ENCODE measurements at places on chromosomes 16 and 17.
A peak's percentile ranks its signal among the peaks of the same experiment; 100 is the strongest.

DNA sequence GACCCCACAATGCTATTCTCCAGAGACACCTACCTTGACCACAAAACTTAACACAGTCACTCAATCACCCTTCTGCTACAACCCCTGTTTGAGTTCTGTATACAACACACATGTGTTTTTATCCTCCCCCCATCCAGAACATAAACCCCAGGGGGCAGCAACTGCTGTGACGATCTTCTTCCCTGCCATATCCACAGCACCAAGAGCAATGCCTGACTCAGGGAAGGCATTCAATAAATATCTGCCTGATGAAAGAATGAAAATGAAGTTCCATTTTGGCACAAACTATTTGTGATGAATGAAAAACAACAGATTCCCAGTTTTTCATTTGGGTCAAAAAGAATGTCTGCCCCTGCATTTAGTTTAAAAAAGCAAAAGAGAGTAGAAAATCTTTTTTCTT is 27.0 kb downstream of the ASIC2 start:
- DNase-seq = no peak

- no peak for DNase-seq
Observed at GRCh38 chr17:17698869-17699351, 17.7 kb downstream of the RAI1 start.

DNA sequence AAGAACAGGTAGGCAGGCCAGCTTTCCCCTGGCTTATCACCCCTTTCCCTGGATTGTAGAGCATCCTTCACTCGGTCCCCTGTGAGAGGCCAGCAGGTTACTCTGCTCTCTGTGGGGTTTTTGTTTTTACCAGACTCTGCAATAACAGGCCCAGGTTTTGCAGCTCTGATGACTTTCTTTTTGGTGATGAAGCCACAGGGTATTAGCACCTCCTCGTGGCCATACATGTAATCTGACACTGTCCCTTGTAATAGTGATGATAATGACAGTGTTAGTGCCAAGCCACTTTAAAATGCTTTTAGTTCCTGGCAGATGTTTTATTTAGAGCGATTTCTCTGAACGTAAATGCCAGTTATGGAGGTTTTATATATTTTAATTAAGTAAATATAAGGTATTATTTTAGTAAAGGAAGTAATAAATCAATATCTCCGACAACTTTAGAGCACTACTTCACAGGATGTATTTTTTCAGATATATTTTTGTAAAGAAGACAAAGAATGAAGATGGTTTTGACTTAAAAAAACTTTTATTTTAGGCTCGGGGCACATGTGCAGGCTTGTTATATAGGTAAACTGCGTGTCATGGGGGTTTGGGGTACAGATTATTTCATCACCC is 38.0 kb upstream of the CPHXL start:
- peak; percentile 3 for DNase-seq

GRCh38 chr16:73177729-73178295 is 129.9 kb upstream of the ZFHX3 start:
- no peak for DNase-seq

DNA sequence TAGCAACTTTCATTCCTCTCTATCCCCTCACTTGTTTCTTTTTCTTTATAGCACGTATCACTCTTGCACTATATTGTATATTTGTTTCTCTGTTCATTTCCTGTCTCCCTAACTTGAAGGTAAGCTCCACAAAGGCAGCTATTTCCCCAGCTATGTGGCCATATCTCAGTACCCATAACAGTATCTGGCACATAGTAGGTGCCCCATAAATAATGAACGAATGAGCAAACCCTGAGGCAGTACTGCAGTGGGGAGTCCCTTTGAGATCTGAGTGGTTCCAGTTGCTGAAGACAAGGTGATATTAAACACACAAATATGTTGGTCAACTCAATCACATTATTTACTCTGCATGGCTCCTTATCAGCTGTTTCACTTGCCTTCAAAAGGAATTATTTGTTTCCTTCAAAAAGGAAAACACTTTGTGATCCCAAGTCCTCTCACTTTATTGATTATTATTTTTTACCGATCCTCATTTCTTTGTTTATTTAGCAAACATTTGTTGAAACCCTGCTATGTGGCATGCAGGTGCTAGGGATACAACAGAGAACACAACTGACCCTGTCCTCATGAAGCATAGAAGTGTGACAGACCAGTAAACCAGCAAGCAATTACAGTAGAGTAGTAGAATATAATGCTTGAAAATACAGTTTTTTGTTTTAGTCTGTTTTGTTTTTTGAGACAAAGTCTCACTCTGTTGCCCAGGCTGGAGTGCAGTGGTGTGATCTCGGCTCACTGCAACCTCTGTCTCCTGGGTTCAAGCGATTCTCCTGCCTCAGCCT is 5.7 kb upstream of the ADAP2 start:
- no peak for DNase-seq

GRCh38 chr17:34562387-34562786 is 17.0 kb upstream of the TMEM132E start:
- DNase-seq = no peak

GRCh38 chr17:74545843-74546230 is at the start of gene CD300C:
CD300C (minus strand) TSS chr17:74546115; CDS start chr17:74545782, 333 bp downstream.
- DNase-seq = no peak

- no peak for DNase-seq
Observed at GRCh38 chr16:24562811-24563210, 23.4 kb downstream of the RBBP6 start.

DNA sequence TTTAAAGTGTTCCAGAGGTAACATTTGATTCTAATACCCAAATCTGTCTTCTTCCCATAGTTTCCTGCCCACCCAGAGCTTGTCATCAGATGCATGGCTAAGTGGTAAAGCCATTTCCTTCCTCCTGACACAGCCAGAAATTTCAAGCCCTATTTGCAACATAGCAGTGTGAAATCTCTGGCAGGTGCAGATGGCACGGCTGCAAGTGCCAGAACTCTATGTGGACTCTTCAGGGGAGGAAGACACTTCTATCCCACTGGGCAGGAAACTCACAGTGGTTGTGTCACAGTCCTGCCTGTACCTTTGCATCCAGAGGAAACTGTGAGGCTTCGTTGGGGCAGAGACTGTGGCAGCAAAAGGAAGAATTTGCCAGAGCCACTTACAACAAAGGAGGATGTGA is 13.2 kb downstream of the DYNLRB2 start:
- DNase-seq = no peak

- DNase-seq = no peak
Observed at GRCh38 chr17:73435412-73435811, 123.6 kb upstream of the CDC42EP4 start.

DNA sequence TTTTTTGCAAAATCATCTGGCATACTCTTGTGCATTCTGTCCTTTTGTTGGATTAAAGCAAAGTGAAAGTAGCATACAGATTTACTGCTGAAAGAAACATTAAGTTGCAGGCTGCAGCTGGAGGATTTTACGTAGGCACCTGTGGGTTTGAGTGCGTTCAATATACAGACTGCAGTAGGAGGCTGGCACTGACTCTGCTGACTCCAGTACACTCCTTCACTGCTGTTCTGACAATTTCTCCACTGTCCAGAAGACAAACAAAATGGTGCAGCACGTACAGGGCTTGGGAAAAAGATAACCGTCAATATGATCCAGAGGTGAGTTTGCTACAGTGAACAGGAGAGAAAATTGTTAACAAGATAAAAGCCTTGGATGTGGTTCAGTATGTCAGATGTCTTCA is 73.3 kb downstream of the TANC2 start:
- DNase-seq = no peak

DNA sequence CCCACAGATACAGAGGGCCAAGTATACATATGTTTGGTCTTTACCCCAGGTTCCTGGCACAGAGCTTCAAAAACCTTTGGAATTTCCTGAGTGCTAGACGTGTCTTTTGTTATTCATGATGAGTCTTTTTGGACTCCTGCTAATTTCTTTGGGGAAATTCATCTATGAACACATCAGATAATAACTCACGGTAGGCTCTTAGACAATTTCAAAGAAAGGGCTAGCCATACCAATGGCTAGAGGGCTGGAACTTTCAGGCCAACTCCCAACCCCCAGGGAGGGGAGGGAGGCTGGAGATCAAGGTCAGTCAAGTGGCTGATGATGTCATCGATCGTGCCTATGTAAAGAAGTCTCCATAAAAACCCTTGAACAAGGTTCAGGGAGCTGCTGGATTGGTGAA is 101.9 kb downstream of the STX8 start:
- DNase-seq = no peak

DNA sequence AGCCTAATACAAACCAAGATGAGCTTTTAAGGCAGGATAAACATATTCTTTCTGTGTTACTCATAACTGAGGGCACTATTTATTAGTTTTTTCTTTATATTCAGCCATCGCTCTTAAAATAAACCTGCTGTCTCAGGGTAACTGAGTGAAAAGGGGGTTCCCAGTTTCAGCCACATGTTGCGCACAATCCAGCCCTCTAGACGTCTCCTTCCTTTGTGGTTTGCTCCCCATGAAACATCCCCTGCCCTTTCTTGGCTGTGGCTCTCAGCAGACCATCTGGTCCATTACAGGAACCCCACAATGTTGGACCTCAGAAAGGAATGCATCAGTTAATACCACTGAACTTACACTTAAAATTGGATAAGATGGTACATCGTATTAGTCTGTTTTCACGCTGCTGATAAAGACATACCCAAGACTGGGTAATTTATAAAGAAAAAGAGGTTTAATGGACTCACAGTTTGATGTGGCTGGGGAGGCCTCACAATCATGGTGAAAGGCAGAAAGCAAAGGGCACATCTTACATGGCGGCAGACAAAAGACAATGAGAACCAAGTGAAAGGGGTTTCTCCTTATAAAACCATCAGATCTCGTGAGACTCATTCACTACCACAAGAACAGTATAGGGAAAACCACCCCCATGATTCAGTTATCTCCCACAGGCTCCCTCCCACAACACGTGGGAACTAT is 12.6 kb upstream of the IL21R start:
- no peak for DNase-seq

DNA sequence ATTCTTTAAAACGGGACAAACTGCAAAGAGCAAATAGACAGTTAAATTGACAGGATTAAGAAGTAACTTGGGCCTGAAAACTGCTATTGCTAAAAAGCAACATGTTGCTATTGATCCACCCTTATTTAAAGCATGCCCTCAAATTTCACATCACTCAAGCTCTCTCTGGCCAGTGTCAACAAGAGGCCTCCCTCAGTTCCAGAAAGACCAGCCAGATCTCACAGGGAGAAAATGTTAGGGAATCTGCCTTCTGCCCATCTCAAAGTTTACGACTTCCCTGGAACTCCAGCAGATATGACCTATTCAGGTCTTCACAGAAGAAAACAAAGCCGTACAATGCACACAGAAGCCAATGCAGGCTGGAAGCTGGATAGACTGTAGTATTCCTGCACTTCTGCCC is 8.9 kb downstream of the CFAP20 start:
- no peak for DNase-seq

GRCh38 chr17:75499313-75500022 is 15.9 kb downstream of the CASKIN2 start:
- no peak for DNase-seq

DNA sequence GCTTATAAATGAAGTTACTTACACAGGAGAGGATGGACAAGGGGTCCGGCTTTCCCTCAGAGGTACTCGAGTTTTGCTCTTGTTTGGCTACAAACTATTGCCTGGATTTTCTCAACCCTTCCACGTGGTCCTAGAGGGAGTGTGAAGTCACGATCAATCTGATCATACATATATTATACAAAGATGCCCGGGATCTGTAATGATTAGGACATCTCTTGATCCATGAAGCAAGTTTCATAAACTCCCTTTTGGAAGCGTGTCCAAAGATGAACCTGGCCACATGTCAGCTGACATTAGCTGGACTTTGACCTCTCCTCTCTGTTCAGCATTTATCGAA is 2.3 kb upstream of the CDH11 start:
- no peak for DNase-seq

GRCh38 chr17:247767-248166 is 66.3 kb upstream of the DOC2B start:
- no peak for DNase-seq

DNA sequence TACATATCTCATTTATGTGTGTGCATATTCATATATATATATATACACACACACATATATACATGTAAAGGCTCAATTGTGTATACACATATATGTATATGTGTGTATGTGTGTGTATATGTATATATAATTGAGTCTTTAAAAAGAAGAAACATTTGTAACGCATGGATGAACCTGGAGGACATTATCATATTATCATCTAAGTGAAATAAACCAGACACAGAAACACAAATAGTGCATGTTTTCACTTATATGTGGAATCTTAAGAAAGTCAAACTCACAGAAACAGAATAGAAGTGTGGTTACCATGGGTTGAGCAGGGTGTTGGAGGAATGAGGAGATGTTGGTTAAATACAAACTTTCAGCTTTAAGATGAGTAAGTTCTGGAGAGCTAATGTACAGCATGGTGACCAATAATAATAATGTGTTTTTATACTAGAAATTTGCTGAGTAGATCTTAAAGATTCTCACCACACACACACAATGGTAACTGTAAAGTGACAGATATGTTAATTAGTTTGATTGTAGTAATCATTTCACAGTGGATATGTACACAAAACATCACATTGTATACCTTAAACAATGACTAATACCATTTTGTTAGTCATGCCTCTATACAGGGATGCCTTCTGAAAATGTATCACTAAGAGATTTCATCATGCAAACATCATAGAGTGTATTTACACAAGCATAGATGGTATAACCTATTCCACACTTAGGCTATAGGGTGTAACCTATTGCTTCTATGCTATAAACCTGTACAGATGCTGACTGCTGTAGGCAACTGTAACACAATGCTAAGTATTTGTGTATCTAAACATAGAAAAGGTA is 132.6 kb upstream of the CACNG5 start:
- DNase-seq = no peak

GRCh38 chr16:67664258-67664657 is 2.3 kb downstream of the ENKD1 start:
- DNase-seq = no peak

DNA sequence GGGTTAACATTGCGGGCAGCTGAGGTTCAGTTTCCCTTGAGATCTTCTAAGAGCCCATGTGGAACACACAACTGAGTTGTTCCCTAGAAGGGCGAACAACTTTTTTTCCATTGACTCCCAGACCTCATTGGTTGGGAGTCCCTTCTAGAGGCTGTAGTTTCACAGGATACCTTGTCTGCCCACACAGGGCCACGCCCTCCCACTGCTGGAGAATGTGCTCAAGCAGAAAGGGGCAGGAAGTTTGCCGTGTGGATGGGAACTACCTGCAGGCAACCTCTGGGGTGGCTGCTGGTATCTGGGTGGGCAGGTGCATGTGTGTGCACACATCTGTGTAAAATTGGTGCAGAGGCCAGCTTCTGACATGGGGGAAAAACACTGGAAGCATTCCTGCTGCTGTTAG is 178.8 kb upstream of the PSMD7 start:
- no peak for DNase-seq

- peak; percentile 27 for DNase-seq
Observed at GRCh38 chr17:42623732-42624596, 14.5 kb downstream of the TUBG1 start.

- DNase-seq = no peak
Observed at GRCh38 chr17:64084940-64085649, 44.8 kb downstream of the ERN1 start.

Measured in T-helper 2 cell (primary cell).